Activated naive CD8-positive, alpha-beta T cell treated with anti-CD3 and anti-CD28 coated beads, Interleukin-2, amount 10 ng/mL, durations not matched to agents 7 days and 5 days (primary cell): ENCODE measurements at places on chromosomes 13 and 19.

DNA sequence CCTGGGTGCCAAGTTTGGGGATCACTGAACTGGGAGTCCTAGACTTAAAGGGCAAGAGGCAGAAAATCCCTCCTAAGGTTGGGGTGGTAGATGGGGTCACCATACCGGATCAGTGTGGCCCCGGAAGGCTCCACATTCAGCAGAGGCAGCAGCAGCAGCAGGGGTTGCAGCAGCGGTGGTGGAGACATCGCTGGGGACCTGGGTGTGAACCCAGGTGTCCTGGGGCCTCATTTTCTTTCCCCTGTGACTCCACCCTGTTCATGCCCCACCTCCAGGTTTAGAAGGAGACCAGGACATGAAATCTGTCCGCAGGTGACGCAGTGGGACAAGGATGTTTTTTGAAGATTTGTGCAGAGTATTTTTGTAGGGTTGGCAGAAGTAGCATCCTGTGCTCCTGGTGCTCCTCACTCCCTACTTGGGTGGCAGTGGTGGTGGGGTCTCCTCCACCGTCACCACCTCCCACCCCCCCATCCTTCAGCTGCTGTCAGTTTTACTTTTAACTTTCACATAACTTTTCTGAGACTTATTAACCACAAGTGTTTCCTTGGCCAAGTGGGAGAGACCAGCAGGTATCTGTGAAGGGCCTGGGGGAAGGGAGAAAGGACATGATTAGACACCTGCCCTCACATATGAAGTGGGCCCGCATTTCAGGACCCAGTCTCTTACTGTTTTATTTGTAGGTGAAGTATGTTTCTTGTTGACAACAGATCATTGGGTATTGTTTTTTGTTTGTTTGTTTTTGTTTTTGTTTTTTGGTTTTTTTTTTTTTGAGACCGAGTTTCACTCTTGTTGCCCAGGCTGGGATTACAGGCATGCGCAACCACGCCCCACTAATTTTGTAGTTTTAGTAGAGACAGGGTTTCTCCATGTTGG, at the start of gene NAPSA:
Gene NAPSA (minus strand): TSS at position 206 of the 873 bp plus-strand sequence. CDS start 18 bp downstream, at position 188.
- H3K27me3 ChIP-seq = no peaks in the 10 kb centered on the region
- peaks cover 4% of the 10 kb centered on the region for H3K36me3 ChIP-seq
- no peak for DNase-seq
- peak within 1 kb of the TSS; percentile 88 for H3K27ac ChIP-seq
- peak within 1 kb of the TSS; percentile 60 for H3K4me3 ChIP-seq
- peaks cover 50% of the 10 kb centered on the region for H3K4me1 ChIP-seq

DNA sequence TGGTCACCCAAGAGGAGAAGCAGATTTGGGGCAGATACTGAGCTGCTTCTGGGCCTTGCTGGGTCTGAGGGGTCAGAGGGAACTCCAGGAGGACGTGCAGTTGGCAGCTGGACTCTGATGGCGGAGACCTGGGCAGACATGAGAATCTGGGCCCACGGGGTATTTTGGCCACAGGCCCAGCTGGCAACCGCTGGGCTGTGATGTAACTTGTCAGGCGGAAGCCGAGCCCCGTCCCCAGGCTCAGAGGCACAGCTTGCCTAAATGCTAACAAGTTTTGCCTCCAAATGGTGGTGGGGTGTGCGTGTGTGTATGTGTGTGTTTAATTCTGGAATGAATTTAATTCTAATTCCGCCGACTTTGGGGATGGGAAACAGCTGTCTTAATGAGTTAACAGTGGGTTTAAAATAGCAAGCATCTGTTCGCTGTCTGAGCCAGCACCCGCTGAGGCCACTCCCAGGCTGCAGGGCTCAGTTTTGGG, 11.6 kb downstream of the ZNRF4 start:
- peaks cover 3% of the 10 kb centered on the region for H3K27me3 ChIP-seq
- H3K4me3 ChIP-seq = no peak overlapping the region
- no peaks in the 10 kb centered on the region for H3K4me1 ChIP-seq
- no peak overlapping the region for H3K27ac ChIP-seq
- no peak for DNase-seq

- H3K4me3 ChIP-seq = no peak overlapping the region
- DNase-seq = no peak
- no peaks in the 10 kb centered on the region for H3K36me3 ChIP-seq
- H3K27ac ChIP-seq = no peak overlapping the region
Observed at GRCh38 chr13:24744247-24744646, 19.7 kb upstream of the RNF17 start.

- H3K4me1 ChIP-seq = no peaks in the 10 kb centered on the region
- no peaks in the 10 kb centered on the region for H3K36me3 ChIP-seq
- no peak for DNase-seq
Observed at GRCh38 chr13:103762523-103762922, 696.3 kb upstream of the SLC10A2 start.

GRCh38 chr19:49855277-49855675, 4.3 kb downstream of the PTOV1 start:
- no peak overlapping the region for H3K27ac ChIP-seq
- peaks cover 1% of the 10 kb centered on the region for H3K36me3 ChIP-seq

DNA sequence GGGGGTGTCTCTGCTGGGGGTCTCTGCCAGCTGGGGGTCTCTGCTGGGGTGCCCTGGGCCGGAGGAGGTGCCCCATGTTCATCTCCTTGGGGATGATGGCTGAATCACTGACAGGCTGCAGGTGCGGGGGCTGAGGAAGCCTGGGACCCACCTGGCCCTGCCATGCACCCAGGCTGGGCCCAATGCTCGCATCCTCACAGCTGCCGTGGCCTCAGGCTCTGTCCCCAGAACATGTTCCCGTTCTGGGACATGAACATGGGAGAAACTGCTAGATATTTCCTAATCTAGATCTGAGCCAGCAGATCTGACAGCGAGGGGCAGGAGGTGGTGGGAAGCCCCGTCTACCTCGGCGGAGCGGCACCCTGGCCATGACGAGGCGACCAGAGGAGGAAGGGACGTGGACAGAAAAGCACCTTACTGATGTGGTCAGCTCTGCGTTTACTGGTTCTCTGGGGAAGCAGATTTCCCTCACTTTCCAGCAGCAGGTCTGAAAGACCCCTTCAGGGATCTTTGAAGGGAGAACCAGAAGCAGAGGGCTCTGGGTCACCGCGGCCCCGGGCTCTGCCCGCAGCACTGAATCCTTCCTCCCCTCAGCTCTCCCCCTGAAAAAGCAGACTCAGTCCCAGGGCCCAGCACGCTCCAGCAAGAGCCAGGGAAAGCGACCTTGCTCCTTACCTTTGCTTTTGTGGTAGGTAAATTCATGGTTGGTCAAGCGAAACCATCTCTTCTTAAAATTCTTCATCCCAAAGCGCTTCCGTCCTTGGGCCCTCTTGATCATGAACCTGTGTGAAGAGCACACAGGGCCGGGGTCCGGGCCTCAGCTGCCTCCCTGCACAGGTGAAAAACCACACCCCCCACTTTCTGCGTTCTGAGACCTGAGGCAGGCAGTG, 26.5 kb upstream of the C13orf46 start:
- H3K36me3 ChIP-seq = no peaks in the 10 kb centered on the region
- peak; percentile 27 for DNase-seq
- no peaks in the 10 kb centered on the region for H3K4me1 ChIP-seq
- no peak overlapping the region for H3K4me3 ChIP-seq
- H3K27me3 ChIP-seq = no peaks in the 10 kb centered on the region

- H3K4me3 ChIP-seq = no peak overlapping the region
- peaks cover 11% of the 10 kb centered on the region for H3K36me3 ChIP-seq
- no peak for DNase-seq
- H3K4me1 ChIP-seq = peaks cover 15% of the 10 kb centered on the region
Observed at GRCh38 chr13:100130092-100130491, 41.2 kb downstream of the PCCA start.

GRCh38 chr13:35549481-35549880, 73.0 kb upstream of the MAB21L1 start:
- no peaks in the 10 kb centered on the region for H3K27me3 ChIP-seq
- no peak overlapping the region for H3K27ac ChIP-seq
- DNase-seq = no peak
- H3K4me3 ChIP-seq = no peak overlapping the region
- H3K4me1 ChIP-seq = no peaks in the 10 kb centered on the region

DNA sequence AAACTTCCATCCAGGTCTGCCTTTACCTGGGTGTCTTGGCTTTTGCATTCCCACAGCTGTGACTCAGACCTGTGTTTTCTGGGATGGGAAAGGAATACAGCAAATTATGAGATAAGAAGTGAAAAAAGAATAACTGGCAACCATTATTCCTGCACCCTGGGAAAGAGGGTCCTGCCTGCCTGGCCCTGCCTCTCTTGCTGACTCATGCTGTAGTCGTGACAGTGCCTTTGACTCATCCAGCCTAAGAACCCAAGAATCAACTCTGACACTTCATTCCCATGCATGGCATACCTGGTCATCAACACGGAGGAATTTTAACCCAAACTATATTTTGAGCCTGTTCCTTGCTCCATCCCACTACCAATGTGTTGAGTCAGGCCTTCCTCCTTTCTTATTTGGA, 185.4 kb upstream of the SERP2 start:
- H3K4me3 ChIP-seq = no peak overlapping the region
- peaks cover 2% of the 10 kb centered on the region for H3K36me3 ChIP-seq
- DNase-seq = no peak
- peaks cover 10% of the 10 kb centered on the region for H3K4me1 ChIP-seq
- H3K27me3 ChIP-seq = peaks cover 18% of the 10 kb centered on the region

GRCh38 chr13:44439452-44440024, 65.9 kb downstream of the SERP2 start:
- peaks cover 26% of the 10 kb centered on the region for H3K27me3 ChIP-seq
- no peak overlapping the region for H3K27ac ChIP-seq
- DNase-seq = no peak
- H3K36me3 ChIP-seq = no peaks in the 10 kb centered on the region
- H3K4me3 ChIP-seq = no peak overlapping the region
- peaks cover 18% of the 10 kb centered on the region for H3K4me1 ChIP-seq

DNA sequence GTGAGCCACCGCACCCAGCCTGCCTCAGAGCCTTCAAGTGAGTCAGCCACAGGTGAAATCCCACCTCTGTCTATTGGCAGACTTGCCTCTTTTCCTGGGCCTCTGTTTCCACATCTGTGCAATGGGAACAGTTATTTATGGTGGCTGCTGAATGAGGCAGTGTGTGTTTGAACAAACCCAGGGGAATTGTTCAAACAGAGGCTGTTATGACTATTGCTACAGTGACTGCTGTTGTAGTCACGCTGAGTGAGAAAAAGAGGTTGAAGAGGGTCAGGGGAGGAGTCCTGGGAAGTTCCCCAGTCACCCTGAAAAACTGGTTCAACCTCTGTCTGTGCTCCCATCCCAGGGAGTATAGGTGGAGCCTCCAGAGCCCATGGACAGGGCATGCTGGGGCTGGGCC, at the start of gene CEACAM19:
Gene CEACAM19 (plus strand): TSS at position 83 of the 400 bp plus-strand sequence. CDS start 450 bp downstream, outside the sequence.
- no peak within 1 kb of the TSS for H3K27ac ChIP-seq
- no peaks in the 10 kb centered on the region for H3K4me1 ChIP-seq
- H3K36me3 ChIP-seq = no peaks in the 10 kb centered on the region
- DNase-seq = no peak
- H3K27me3 ChIP-seq = no peaks in the 10 kb centered on the region

DNA sequence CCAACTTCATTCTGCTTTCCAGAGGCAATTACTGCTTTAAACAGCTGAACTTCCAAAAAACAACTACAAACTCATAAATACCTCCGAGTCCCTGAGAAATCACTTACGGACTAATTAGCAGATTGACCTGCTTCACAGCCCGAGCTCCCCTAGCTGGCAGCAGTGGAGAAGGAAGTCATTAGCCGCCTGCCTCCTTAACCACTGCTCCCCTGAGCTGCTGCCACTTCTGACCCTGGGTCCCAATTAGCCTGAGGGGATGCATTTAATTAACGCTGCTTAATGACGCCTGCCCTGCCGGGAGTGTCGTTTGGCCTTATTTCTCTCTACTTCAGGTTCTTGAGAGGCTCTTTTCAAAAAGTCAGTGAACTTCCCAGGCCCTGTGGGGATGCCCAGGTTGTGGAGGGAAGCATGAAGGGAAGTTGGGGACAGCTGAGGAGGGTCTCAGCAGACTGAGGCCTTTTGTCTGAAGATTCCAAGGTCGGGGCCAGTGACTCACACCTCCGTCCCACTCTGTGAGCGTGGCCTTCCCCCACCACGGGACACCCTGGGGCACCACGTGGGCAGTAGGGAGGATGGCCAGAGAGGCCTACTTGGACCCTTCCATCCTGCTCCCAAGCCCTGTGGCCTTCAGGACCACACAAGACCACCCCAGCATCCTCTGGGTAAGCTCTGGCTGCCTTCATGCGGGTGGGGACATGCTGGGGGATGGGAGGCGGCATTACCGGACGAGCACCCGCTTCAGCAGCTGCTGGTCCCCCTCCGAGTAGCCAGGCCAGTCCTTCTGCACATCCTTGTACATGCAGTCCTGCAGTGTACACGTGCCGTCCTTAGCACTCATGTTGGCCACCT, 19.8 kb upstream of the ISYNA1 start:
- DNase-seq = no peak
- no peak overlapping the region for H3K4me3 ChIP-seq
- peaks cover 6% of the 10 kb centered on the region for H3K36me3 ChIP-seq
- no peak overlapping the region for H3K27ac ChIP-seq

DNA sequence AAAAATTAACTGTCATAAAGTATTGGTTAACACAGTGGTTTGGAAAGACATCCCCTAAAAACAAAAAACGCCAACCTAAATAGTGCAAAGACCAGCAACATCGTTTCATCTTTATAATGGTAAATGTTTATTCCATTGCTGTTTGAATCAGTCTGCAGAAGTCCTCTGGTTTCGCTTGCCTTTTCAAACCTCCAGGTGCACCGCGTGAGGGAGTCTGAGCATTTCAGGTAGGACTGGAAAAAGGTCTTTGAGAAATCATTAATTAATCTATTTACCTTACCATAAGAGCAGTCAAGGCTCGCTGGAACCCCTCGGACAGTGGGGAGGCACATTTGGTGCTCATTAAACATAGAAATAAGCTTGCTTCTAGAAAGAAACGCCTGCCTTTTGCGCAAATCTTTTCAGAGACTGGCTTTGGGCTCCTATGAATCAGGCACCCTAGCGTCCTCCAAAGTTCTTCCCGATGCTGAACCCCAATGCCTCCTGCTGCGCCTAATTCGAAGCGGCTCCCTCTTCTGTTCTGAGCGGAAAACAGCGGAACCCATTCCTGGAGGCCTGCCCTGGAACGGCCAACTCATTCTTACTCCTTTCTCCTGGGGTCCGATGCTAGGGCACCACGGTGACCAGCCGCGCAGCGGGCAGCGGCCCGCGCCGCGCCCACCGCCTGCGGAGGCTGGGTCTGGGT, 951 bp upstream of the MTUS2 start:
- peaks cover 1% of the 10 kb centered on the region for H3K4me1 ChIP-seq
- DNase-seq = no peak
- peaks cover 64% of the 10 kb centered on the region for H3K27me3 ChIP-seq
- no peaks in the 10 kb centered on the region for H3K36me3 ChIP-seq
- H3K27ac ChIP-seq = no peak overlapping the region
- peak overlapping the region; percentile 19 for H3K4me3 ChIP-seq

DNA sequence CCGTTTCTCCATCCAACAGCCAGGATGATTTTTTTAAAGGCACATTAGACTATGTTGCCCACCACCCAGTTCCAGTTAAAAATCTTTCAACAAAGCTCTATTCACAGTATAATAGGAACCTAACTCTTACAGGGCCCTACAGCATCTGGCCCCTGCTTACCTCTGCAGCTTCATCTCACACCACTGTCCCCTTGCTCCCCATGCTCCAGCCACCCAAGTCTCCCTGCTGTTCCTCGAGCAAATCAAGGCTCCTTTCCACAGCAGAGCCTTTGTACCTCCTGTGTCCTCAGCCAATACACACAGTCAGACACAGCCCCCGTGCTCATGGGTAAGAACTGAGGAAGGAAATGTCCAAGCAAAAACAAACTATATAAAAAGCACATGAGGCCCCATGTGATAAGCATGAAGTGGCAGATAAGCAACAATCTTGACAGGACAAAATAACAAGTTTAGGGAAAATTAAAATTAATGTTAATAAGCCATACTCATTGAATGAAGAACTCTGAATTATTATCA, 67.5 kb downstream of the TSC22D1 start:
- H3K27me3 ChIP-seq = no peaks in the 10 kb centered on the region
- no peaks in the 10 kb centered on the region for H3K4me1 ChIP-seq
- H3K36me3 ChIP-seq = peaks cover 14% of the 10 kb centered on the region
- no peak overlapping the region for H3K4me3 ChIP-seq

GRCh38 chr19:11130824-11131455, 24.6 kb downstream of the SPC24 start:
- no peak overlapping the region for H3K4me3 ChIP-seq
- DNase-seq = peak; percentile 75
- H3K36me3 ChIP-seq = peaks cover 41% of the 10 kb centered on the region
